Stimulated activated CD8-positive, alpha-beta memory T cell treated with anti-CD3 and anti-CD28 coated beads, Interleukin-15, amount 100 ng/mL, for 48 hours (primary cell): ENCODE measurements at places on chromosomes 5 and 9.

DNA sequence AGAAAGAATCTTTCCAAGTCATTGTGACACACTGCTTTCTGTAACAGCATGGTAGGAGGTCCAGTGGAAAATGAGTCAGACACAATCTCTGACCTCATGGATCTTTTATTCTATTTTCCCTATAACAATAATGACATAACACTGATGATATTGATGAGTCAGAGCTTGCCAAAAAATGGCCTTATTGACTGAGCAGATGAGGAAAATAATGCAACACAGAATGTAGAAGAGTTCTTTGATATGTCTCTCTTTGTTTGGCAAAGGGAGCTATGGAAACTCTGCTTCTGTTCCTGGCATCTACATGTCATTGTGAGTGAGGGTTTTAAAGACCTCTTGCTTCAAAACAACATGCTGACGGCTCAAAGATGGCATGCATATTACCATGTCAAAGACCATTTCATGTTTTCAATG, 443.1 kb upstream of the ZNF608 start:
- DNase-seq: no peak

DNA sequence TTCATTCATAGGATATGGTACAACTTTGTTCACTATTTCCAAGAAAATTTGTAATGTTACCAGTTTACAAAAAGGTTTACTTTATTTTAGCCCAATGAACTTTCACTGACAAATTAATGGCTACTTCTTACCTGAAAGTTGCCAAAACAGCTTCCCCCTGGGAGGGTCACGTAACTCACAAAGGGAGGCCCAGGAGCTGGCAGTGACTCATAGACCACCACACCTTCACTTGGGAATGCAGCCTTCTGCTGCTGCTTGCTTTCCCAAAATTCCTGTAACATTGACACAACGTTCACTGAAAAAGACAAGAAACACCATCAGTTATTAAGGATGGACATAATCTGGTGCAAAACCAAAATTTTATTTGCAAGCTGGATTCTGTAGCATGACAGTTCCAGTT, 18.1 kb downstream of the LIX1 start:
- DNase-seq: no peak

DNA sequence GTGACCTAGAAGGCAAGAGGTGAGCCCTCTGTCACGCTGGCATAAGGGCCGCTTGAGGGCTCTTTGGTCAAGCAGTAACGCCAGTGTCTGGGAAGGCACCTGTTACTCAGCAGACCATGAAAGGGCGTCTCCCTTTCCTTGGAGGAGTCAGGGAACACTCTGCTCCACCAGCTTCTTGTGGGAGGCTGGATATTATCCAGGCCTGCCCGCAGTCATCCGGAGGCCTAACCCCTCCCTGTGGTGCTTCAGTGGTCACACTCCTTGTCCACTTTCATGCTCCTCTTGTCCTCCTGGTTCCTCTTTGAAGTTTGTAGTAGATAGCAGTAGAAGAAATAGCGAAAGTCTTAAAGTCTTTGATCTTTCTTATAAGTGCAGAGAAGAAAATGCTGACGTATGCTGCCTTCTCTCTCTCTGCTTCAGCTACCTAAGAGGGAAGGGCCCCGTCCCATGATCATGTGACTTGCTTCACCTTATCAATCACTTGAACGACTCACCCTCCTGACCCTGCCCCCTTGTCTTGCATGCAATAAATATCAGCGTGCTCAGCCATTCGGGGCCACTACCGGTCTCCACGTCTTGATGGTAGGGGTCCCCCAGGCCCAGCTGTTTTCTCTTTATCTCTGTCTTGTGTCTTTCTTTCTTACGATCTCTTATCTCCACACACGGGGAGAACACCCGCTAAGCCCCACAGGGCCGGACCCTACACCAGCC, 16.7 kb upstream of the SCGB3A1 start:
- no peak for DNase-seq

DNA sequence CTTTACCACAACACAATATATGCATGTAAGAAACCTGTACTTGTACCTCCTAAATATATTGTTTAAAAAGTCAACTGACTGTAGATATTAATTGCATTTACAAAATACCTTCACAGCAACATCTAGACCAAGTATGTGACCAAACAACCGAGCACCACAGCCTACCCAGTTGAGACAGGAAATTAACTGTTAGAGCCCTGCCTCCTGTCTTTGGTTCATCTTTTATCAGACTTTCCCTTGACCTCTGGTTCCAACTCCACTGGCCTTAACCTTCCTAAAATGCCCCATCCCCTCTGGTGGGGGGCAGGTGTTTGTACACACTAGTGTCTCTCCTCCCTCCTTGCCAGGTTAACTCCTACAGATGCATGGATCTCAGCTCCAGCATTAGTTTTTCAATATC, 155.0 kb upstream of the PANK3 start:
- DNase-seq: no peak
